ENCODE measurements at places on chromosomes 1 and 21.

DNA sequence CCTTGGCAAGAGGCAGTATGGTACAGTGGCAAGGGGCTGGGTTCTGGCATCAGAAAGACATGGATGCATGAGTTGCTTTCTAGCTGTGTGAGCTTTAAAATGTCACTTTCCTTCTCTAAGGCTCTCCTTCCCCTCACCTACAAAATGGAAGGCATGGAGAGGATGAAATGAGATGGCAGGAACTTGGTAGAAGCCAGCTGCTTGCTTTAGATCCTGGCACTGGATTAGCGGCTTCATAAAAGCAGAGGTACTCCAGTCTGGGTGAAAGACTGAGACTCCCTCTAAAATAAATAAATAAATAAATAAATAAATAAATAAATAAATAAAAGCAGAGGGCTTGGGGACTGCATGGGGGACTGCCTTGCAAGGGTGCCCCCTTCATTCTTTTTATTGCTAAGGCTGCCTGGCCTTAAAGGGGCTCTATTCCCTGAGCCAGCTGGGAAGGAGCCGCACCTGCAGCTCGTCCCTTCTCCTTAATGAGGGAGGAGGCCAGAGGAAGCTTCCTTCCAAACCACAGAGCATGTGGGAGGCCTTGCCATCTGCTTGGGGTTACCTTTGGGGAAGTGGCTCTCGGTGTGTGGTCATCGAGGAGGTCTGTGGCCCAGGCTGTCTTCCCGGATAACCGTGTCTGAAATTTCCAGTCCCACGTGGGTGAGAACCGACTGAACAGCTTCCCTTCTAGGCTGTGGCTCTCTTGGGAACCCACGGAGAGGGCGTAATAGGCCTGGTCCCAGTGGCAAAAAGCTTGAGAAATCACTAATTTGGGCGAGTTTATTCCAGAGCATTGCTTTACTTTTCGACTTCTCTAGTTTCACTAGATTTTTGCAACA lies 2.0 kb upstream of the ATP13A2 start:
- no peak for DNase-seq

GRCh38 chr1:235943581-235944114 lies 76.9 kb upstream of the LYST start:
- DNase-seq = no peak

GRCh38 chr1:21707086-21707840 lies 38.1 kb upstream of the RAP1GAP start:
- no peak for DNase-seq

DNA sequence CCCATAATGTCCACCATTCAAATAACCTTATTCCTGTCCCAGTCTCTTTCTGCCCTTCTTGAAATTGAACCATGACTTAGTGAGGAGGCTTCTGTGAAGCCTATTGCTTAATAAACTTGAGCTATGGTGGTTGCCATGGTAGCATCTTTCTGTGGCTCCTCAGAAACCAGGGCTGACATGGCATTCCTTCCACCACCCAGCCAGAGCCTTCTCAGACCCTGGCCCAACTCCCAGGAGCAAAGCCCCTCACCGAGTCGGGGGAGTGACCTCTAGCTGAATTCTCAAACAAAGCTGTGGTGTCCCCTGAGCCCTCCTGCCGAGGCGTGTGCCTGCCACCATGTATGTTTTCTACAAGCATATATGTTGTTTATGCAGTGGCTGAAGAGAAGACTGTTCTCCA lies 259.1 kb downstream of the CACNA1E start:
- no peak for DNase-seq

DNA sequence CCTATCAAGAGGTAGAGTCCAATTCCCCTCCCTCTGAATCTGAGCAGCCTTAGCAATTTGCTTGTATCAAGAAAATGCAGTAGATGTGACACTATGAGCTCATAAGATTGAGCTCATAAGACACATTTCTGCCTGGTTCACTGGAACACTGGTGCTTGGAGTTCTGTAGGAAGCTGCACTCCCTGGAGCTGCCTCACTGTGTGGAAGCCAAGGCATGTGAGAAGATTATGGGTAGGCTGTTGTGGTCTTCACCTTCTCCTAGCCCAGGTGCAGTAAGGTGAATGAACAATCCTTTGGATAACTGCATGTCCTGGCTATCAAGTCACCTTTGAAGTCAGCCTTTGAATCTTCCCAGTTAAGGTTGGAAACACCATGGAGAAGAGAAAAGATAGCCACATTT lies 67.3 kb downstream of the PLPPR5 start:
- no peak for DNase-seq

DNA sequence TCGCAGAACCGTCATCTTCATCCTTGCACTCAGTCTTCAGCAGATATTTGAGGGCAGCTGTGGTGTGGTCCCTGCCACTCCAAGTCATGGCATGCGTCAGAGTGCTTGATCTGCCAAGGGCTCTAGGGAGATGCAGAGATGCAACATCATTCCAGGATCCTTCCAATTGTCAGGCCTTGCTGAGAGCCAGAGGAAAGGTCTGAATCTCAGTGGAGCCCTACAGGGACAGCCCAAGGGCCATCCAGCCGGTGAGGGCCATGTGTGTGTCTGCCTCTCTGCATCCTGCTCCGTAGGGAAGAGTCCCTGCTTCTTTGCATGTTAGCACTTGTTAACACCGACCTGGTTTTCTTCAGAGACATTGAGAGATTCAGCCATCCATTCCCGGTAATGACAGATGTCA lies 17.6 kb downstream of the MAPKAPK2 start:
- DNase-seq = no peak

- no peak for DNase-seq
Observed at GRCh38 chr1:226335661-226336060, 26.7 kb upstream of the LIN9 start.

DNA sequence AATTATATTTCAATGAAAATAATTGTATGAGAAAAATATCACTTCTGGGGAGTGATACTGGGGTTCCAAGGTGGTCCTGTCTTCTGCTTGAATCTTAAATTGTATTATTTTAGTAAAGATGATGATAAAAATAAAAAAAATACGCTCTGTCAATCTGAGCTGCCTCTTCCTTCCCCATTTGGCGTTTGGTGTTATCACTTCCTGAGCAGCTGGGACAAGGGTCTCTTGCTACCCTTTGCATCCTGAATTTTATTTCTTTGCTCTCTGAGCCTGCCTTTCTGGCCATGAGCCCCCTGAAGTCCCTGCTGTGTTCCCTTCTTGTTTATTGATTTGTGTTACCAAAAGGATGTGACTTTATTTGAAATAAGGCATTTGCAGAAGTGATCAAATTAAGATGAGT lies 111.0 kb downstream of the KCNJ6 start:
- no peak for DNase-seq

DNA sequence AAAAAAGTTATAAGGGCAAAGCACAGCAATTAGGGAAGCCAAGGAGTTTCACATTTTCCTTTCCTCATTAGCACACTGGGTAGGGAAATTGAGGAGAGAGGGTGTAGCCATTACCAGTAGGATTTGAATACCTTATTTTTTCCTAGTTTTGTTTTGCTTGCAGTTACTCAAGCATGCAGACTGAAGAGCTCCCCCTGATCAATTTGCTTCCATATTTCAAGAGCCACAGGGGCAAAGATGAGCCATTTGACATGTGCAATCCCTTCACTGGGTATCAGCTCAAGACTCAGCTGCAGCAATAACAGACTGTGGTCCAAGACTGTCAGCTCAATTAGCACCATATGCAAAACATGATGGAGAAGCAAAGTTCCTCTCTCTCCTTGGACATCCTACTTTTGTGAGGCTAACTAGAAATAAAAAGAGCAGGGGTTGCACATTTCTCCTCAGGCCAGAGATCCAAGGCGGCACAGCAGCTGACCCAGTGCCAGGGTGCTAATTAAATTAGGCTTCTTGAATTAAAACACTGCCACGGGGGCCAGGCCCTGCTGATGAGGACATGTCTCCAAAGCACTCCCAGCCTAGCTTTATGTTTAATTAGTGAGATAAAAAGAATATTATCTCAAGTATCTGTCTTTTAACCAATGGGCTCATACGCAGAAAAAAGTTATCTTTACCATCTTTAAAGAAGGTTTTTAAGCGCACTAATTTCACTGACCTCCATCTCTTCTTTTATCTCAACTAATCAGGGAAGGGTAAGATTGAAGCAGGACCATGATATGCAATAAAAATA lies 36.7 kb upstream of the LRRC53 start:
- DNase-seq = no peak

DNA sequence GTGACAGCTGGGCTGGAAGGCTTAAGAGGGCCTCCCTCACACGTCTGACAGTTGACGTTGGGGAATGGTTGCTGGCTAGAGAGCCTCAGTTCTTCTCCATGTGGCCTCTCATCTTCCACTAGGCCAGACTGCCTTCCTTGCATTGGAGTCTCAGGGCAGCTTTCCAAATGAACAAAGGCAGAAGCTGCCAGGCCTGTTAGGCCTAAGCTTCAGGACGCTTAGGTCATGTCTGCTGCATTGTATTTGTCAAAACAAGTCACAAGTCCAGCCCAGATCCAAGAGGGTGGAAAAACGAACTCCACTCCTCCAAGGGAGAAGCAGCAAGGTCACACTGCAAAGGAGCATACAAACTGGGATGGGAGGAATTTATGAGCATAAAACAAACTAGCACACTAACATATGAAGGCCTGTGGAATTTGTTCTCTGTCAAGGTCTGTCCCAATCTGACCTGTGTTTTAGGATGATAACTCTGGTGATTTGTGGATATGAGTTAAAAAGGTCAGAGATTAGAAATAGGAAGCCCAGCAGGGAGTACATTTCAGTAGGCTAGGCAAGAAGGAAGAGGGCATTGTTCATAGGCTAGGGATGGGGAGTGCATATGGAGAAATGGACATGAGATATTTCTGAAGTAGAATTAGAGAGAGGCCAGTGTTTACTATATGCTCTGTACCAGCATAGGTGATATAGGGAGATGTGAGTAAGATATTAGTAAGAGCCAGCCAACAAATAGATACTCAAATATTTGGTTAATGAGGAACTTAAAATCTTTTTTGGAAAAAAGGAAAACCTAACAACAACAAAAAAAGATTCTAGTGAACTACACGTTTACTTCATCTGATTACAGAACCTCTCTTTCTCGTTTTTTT lies 29.1 kb upstream of the CNN3 start:
- no peak for DNase-seq

GRCh38 chr1:33875862-33876261 lies 12.0 kb downstream of the HMGB4 start:
- no peak for DNase-seq

DNA sequence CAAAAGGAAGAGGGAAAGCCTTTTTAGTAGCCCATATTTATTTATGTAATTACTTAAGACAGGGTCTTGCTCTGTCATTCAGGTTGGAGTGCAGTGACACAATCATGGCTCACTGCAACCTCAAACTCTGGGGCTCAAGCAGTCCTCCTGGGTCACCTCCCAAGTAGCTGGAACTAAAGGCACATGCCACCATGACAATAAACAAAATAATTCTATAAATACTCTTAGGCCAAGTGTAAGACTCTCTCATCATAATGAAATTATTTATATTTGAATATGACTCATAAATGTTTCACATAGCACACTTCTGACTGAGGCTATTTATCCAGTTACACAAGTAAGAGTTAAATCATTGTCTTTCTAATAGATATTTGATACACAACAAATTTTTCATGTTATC lies 314.7 kb downstream of the AMY1C start:
- DNase-seq = no peak

DNA sequence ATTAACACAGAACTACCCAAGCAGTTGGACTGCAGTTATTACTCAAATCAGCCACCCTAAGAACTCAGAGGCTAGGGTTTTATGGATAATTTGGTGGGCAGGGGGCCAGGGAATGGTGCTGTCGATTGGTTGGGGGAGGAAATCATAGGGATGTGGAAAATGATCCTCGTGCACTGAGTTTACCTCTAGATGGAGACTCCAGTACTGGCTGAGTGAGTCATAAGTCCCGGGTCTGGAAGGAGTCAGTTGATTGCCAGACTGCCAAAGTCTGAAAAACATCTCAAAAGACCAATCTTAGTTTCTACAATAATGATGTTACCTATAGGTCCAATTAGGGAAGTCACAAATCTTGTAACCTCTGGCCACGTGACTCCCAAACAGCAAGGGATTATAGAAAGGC lies 257.5 kb upstream of the PRMT6 start:
- no peak for DNase-seq

- DNase-seq = no peak
Observed at GRCh38 chr1:115811140-115811828, 29.6 kb downstream of the NHLH2 start.

DNA sequence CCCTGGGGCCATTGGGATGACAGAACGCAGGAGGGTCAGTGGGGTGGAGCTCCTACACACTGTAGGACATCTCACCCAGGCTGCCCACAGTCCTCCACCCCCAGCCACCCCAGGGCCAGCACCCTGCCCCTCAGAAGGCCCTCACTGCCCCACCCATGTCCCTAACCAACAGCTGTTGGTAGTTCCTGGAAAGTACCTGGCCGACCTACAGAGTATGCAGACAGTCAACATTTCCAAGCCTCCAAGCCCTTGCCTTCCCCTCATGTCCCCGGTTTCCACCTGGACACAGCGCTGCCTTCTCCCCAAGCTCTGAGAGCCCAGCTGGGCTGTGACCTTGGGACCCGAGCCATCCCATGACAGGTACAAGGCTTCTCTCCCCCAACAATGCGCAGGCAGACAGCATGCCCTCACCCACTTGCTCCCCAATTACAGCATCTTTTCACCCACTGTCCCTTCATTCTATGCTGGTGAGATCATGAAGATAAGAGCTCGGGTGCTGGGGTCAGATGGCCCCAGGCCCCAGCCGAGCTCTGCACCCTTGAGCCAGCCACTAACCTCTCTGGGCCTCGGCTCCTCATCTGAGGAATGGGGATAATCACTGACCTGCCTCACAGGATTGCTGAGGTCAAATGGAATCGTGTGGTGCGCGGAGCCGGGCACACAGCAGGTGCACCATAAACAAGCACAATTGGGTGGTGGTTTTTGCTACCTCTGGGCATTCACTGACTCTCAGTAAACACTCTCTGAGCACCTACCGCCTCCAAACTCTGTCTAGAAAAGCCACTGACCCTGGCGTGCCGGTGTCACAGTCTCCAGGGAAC lies 11.2 kb downstream of the LAPTM5 start:
- no peak for DNase-seq

DNA sequence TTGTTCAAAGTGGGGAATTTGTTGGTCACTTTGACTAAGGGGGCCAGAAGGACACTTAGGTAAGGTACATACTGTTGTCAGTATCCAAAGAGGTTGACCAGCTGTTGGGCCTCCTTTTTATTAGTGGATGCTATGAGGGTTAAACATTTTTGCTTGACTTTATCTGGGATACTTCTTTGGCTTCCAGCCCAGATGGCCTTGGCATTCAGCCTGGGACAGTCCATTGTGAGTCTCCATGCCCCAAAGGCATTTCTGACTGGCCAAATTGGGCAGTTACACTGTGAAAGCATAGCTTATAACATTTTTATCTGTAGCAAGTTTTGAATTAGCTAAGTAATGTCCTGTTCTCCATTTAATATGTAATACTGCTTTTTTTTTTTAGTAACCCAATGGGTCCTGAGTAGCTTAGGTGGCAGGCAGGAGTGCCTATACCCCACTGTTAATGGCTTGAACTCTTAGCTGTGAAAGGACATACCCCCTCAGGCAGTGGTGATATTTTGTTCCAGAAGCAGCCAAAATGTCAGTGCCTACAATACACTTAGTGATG lies 35.4 kb upstream of the CD1D start:
- DNase-seq = peak; percentile 54

DNA sequence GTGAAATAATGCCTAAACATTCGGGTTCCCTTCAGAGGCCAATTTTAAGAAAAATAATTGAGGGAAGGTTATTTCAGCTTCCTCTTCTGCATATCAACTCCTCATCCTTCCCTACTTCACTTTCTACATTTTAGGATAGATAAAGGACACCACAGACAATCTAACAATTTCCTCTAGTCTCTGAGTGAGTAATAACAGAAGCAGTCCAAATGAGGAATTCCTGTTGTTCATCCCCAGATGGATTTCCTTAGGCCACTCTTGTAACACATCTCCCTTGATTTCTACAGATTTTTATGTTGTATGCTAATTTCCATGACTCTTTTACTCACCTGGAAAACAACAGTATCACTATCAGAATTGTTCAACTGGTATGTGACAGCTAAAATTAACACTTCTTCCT lies 87.7 kb upstream of the LYPLAL1 start:
- DNase-seq = no peak

Data from posterior cingulate gyrus (tissue), 11 donors.